ENCODE measurements at places on chromosomes 2 and 18.

DNA sequence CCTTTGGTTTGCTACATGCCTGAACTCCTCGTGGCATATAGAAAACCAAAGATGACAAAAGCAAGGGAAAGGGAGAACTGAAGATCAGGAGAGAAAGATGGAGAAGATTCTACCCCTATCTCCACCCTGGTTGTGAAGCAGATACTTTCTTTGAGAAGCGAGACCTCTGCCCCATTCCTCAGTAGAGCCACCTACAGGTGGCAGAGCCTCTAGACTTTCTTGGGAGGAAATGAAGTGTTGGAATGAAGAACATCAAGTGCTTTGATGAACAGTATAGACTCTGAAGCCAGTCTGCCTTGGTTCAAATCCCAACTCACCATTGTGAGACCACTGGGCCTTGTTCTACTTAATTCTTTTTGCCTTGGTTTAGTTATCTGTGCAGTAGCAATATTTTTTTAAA is 348.8 kb upstream of the ETAA1 start:
- DNase-seq, result no peak

DNA sequence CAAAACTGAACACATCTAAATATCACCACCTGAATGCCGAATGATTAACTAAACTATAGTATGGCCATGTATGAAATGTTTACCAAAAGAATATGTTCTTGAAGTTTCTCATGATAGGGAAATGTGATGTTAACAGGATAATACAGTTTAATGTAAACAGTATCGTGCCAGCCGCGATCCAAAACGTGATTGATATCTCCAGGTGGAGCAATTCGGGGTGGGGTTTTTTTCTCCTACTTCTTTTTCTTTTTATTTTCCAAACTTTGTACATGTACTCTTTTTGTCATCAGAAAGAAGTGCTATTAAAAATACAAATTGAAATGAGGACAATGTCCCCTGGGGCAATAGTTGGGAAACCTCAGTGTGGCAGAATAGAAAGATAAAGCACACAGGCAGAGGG is 4.0 kb upstream of the BIN1 start:
- no peak for DNase-seq

DNA sequence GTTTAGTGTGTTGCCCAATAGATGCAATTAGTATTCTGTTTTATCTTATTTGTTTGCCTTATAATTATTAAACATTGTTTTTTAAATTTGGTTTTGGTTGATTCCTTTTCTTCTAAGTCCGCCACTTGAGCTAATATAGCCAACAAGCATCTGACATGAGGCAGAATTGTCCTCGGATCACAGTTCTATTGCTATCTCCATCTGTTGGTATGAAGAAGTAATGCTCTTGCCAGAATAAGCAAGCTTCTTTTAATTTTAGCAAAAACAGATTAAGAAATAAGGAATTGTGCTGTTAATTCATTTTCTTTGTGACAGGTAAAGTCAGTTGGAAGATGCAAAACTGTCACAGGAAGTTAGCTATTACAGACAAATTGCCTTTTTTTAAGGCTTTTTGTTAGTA is 54.3 kb downstream of the R3HDM1 start:
- DNase-seq, result no peak

DNA sequence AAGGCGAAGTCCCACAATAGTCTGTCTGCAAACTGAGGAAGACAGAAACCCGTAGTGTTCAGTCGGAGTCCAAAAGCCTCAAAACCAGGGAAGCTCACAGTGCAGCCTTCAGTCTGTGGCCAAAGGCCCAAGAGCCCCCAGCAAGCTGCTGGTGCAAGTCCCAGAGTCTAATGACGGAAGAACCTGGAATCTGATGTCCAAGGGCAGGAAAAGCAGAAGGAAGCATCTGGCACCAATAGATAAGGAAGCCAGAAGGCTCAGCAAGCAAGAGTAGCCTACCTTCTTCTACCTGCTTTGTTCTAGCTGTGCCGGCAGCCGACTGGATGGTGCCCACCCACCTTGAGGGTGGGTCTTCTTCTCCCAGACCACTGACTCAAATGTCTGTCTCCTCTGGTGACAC is 21.8 kb downstream of the CFAP210 start:
- DNase-seq, result no peak

DNA sequence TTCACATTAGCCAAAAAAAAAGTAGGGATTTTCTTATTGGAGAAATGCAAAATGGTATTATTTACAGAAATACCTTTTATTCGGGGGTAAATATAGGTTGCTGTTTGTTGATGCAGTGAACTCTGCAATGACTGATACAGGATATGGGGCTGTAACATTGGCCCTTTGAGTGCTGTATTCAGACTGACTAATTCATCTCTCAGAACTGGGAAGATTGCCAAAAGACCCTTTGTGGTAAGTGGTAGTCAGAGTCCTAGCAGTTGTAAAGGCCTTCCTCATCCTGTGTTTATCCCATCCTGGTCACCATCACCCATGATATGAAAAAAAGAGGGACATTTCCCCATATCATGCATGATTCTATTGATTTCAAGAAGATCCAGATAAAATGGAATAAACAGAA is 14.0 kb upstream of the DCC start:
- no peak for DNase-seq

DNA sequence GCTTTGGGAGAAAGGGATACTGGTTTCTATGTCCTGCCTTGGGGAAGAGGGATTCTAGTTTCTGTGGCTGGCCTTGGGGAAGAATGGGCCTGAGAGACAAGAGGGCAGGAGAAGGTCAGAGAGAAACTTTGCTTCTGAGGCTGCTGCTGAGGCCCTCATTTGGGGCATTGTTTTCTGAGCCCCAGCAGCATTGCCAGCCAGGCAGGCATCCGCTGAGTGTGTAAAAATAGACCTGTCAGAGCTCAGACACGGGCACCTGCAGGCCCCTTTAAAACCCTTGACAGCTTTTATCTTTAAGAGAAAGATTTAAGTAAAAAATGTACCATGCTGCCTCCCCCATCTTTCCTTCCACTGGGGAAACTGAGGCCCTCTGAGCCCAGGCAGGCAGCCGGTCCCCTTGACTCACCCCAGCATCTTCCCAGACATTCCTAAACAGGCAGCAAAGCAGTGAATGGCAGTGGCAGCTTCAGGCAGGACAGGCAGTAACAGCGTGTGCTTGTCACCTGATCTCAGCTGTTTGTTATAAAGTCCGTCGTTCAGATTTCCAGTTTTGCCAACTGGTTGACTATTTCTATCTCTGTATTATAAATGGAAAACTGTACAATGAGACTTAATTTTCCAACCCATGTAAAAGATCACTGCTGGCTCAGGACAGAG is 27.6 kb downstream of the MLPH start:
- DNase-seq, result no peak

GRCh38 chr2:41464395-41464794 is 583.4 kb upstream of the PKDCC start:
- DNase-seq, result no peak
